ENCODE measurements at places on chromosomes 7 and 10.
A peak's percentile ranks its signal among the peaks of the same experiment; 100 is the strongest.

DNA sequence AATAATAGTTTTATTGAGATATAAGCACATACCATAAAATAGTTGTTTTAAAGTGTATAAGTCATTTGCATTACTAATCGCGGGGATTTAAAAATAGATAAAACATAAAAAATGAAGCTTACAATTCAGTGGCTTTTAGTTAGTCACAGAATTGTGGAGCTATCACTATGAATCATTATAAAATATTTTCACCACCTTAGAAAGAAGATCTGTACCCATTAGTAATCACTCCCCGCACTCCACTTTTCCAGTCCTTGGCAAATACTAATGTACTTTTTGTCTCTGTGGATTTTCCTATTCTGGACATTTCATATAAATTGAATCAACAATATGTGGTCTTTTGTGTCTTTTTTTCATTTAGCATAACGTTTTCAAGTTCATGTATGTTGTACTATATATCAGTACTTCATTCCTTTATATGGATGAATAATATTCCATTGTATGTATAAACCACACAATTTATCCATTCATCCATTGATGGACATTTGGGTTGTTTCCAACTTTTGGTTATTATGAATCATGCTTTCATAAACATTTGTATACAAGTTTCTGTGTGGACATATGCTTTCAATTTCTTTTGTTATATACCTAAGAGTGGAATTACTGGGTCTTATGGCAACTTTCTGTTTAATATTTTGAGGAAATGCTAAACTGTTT is 162.5 kb downstream of the MAGI2 start:
- no peak for DNase-seq

- DNase-seq = peak; percentile 75
These were observed 9.9 kb upstream of the EPHB4 start for GRCh38 chr7:100837099-100837836.

- no peak for DNase-seq
These were observed 573.4 kb downstream of the ETV1 start for GRCh38 chr7:13416071-13416470.

DNA sequence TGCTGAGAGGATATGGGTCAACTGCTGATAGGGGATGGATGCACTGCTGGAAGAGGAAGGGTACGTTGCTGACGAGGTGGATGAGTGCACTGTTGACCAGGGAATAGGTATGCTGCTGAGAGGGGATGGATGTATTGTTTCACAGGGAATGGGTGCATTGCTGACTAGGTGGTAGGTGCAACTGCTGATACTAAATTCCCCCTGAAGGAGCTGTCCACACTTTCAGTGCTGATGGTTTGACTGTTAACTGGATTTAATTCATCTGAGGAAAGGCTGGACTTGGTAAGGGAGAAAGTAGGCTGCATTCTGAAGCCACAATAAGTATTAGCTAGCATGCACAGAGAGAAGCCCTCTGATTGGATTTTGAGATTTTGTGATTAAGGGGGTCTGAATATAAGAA is 1196.8 kb upstream of the PHF14 start:
- no peak for DNase-seq

- DNase-seq = peak; percentile 20
These were observed 168.0 kb upstream of the ZNF32 start for GRCh38 chr10:43816351-43817321.

- DNase-seq = no peak
These were observed 1194.4 kb upstream of the SORCS1 start for GRCh38 chr10:108358912-108359311.

- no peak for DNase-seq
These were observed 22.7 kb downstream of the YKT6 start for GRCh38 chr7:44223362-44224079.

DNA sequence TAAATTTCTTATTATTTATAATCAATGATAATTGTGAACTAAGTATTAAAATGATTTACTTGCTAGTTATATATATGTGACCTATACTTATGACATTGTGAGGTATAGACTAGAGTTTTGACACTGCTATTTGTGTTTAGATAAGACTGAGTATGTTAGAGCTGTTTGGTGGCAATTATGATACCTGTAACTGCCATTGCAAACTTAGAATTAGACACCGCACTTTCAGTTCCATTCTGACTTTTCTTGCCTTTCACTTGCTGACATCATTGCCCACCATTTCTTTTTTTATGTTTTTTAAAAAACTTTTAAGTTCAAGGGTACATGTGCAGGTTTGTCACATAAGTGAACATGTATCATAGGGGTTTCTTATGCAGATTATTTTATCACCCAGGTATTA is 214.5 kb downstream of the MBL2 start:
- no peak for DNase-seq

GRCh38 chr10:88039496-88040200 is 176.2 kb downstream of the PTEN start:
- DNase-seq = no peak

DNA sequence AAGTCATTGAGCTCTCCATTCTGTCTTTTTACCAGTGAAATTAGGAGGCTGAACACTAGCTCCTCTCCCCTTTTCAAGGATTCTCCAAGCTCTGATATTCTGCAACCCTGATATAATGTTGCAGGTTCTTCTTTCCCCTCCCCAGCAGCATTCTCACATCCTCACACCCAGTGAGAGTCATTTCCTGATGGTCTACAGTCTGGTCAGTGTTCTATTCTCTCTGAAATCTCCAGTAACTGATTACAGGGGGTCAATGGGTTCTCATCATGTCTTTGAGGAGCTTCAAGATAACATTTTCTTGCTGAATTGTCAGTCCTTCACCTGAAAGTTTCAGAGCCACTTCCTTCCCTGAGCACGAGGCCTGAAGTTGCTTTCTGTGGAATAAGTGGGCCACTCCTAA is 299.4 kb downstream of the PTEN start:
- no peak for DNase-seq

DNA sequence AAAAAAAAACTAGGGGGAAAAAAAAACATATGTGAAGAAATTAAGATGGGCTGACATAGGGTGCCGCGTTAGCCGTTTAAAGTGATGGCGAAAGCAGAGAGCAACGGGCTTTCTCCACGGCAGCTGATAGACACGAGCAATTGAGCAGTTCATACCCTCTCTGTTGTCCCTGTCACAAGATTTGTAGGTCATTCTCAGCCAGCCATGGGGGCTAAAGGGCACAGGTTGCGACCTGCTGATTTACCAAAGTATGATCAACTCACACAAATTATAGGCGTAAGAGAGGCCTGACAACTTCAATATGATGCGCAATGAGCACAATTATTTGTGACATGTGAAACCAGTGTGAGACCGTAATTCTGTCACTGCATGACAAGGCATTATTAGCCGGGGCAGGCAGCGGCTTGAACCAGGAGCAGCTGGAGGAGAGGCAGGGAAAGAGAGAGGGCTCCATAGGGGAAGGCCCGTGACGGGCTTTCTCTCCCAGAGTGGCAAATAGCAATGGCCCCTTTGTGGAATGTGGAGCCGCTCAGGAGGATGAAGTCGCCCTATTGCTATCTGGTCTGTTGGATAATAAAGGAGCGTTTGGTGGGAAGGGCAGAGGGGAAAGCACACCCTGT is 195.1 kb upstream of the HABP2 start:
- no peak for DNase-seq

GRCh38 chr10:44723619-44724325 is 187.4 kb upstream of the TMEM72 start:
- no peak for DNase-seq

DNA sequence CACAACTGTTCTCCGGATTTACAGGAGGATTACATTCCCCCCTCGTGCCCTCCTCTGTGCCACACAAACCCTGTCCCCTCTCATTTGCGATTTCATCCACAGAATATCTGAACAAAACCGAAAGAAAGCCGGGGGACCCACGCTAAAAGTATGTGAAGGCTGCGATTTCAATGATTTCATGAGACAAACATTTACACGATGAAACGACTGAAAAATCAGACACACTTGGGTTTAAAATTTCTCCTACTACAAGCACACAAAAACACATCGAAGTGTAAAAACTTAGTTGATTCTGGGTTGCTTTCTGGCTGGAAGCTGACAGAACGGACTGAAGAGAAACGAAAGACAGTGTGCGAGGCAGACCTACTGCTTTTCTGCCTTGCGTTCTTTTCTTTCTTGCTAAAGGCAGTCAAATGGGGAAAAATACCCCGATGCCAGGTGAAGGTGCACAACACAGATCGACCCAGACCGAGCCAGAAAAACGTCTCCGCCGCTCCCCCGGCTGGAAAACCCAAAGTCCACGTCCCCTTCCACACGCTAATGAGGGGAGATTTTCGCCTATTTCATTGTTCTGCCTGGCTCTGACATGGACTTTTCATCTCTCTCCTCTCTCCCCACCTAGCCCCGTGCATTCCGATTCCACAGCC is 1.2 kb downstream of the HIPK2 start:
- DNase-seq = peak; percentile 52

GRCh38 chr10:130021383-130021950 is 57.4 kb upstream of the EBF3 start:
- no peak for DNase-seq
